ENCODE measurements at places on chromosomes 3 and 15. TPM values are rescaled to one million over a fixed set of nuclear protein-coding genes. Genes with fewer than 3 reads are reported as not detected.
A peak's percentile ranks its signal among the peaks of the same experiment; 100 is the strongest.

- H3K36me3 ChIP-seq, result no peaks in the 10 kb centered on the region
- H3K4me1 ChIP-seq, result no peaks in the 10 kb centered on the region
- DNase-seq, result no peak
- H3K4me3 ChIP-seq, result no peak overlapping the region
- no peaks in the 10 kb centered on the region for H3K27me3 ChIP-seq
Observed at GRCh38 chr3:123658852-123659206, 74.0 kb upstream of the HACD2 start.

- no peak overlapping the region for H3K27ac ChIP-seq
- no peak for DNase-seq
- H3K27me3 ChIP-seq, result no peaks in the 10 kb centered on the region
- H3K36me3 ChIP-seq, result no peaks in the 10 kb centered on the region
- H3K4me3 ChIP-seq, result no peak overlapping the region
- H3K4me1 ChIP-seq, result peaks cover 10% of the 10 kb centered on the region
Observed at GRCh38 chr3:24725514-24726255, 231.0 kb upstream of the THRB start.

GRCh38 chr3:143121241-143122088 is 1.9 kb downstream of the CHST2 start:
- peak; percentile 69 for DNase-seq
- peaks cover 3% of the 10 kb centered on the region for H3K4me1 ChIP-seq
- H3K4me3 ChIP-seq, result peak overlapping the region; percentile 88
- no peaks in the 10 kb centered on the region for H3K36me3 ChIP-seq
- H3K27ac ChIP-seq, result no peak overlapping the region

DNA sequence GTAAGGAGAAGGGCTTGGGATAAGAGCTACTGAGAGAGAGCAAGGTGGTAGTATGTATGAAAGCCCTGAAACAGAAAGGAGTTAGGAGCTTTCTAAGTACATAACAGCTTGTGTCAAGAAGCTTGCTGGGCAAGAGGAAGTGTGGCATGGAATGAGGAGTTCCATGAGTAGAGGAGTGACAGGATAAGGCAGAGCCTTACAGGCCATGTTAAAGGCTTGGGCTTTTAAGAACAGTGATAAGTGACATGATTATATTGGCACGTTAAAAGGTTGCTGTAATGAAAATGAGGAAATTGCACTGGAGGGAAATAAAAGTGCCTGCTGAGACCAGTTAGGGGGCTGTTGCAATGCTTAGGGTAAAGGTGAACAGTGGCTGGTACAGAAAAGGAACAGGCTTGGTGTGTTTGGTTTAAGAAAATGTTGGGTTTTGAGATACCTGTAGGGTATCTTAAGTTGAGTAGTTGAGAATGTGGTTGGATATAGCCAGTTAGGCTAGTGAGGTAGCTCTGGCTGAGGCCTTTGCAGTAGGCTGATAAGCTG is 49.0 kb downstream of the MEF2A start:
- DNase-seq, result no peak
- no peak overlapping the region for H3K4me3 ChIP-seq
- H3K27me3 ChIP-seq, result no peaks in the 10 kb centered on the region
- no peaks in the 10 kb centered on the region for H3K36me3 ChIP-seq
- peaks cover 80% of the 10 kb centered on the region for H3K4me1 ChIP-seq

The PAK6 gene
- 0.44 TPM for total RNA-seq

Data from psoas muscle (tissue), 8 donors.